ENCODE measurements at places on chromosomes 5 and 9.

DNA sequence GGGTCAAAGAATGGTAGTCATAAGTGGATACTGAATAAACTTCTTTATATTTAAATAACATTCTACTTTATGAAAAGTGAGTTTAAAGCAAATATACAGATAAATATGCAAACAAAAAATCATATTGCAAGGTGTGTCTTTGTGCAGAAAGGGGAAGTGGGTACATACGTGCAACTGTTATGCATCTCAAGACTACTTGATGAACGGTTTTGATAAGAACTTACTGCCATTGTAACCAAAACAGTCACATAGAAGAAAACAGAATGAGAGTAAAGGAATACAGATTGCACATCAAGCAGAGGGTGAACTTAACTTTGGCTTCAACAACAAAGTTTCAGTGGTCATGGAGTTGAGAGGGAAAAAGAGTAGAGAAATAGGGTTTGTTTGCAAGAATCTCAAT lies 9.9 kb downstream of the CAMK4 start:
- DNase-seq, result no peak

DNA sequence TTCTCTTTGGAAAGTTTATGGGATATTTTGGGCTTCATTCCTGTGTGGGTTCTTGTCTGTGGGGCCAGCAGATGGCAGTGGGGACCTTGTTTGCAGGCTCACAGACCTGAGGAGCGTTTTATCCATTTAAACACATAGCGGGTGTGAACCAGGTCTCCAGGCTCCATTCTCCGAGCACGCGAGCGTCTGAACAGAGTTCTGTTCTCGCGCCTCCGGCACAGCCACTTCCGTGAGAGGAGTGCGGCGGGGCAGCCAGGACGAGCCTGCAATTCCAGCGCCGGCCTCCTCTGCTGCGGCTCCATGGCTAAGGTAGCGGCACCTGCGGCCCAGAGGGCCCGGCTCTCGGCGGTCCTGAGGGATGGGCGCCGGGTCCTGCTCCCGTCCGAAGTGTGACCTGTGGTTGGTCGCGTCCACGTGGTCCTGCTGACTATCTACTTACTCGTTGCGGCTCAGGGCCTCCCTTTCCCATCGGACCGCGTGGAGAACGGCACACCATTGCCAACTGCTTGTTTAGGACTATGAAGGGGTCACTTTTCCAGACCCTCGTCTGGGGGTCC lies 7.3 kb downstream of the NRARP start:
- no peak for DNase-seq

- DNase-seq, result no peak
Observed at GRCh38 chr5:144265643-144266247, 95.1 kb downstream of the KCTD16 start.

DNA sequence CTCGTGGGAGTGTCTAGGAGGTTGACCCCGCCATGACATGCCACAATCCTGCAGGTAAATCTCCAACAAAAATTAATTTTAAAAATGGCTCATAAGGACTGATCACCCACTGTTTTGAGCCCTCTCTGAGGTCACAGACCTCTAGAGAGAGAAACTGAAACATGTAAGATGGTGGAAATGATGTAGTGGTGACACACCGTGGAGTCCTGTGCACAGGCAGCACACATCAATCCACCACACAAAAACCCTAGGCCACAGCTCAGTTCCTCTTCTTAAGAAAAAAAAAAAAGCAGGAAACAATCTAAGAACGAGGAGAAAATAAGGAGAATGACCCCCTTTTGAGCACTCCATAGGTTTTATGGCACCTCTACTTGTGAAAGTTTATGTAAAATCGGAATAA lies 93.8 kb upstream of the FAM120A start:
- no peak for DNase-seq

- no peak for DNase-seq
Observed at GRCh38 chr5:149299451-149300054, 27.9 kb downstream of the AFAP1L1 start.

GRCh38 chr5:79973511-79973910 lies 17.6 kb downstream of the MTX3 start:
- no peak for DNase-seq

- DNase-seq, result no peak
Observed at GRCh38 chr5:160555971-160556631, 134.4 kb downstream of the PTTG1 start.

DNA sequence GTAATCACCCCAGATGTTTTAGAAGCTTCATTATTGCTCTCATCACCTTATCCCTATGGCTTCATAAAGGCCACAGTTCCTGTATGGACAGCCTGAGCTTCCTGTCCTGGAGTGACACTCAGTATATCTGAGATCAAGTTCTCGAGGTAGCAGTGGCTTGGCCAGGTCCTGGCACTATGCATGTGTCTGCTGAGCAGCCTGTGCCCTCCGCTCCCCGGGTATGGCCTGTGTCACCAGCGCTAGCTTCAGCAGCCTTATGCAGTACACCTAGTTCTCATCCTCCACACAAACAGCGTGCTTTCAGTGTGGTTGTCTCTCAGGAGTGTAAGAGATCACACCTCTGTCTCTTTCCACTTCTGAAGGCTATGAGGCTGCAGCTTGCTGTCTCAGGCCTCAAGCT lies 514.7 kb downstream of the DIRAS2 start:
- no peak for DNase-seq

GRCh38 chr9:122281368-122281767 lies 16.7 kb downstream of the MRRF start:
- no peak for DNase-seq

GRCh38 chr5:354581-355378 lies 33.3 kb downstream of the AHRR start:
- no peak for DNase-seq

DNA sequence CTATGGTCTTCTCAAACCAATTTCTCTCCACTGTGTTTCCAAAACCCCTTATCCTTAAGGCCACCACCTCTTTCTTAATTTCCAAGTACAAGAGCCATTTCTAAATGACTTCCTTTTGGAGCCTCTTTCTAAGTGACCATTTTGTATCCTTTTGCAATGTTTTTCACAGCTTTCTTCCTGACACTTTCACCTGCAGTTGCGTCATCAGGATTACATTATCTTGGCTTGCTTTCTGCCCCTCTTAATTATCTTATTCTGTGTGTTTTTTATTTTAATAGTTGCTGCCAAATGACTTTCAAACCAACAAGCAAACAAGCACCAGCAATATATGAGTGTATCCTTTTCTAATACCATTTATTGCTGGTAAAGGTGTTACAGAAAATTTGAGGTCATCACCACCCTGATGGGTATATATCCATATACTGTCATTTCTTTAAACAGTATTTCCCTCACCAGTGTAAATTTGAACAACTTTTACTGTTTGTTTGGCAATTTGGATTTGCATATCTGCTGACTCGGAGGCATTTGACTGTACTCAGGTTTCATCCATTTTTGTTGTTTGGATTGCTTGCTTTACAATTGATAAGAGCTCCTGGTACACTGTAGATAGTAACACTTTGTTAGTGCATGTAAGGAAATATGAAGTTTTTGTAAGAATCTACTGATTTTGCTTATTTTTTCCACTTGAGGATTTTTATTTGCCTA lies 5.4 kb upstream of the ANXA1 start:
- no peak for DNase-seq

DNA sequence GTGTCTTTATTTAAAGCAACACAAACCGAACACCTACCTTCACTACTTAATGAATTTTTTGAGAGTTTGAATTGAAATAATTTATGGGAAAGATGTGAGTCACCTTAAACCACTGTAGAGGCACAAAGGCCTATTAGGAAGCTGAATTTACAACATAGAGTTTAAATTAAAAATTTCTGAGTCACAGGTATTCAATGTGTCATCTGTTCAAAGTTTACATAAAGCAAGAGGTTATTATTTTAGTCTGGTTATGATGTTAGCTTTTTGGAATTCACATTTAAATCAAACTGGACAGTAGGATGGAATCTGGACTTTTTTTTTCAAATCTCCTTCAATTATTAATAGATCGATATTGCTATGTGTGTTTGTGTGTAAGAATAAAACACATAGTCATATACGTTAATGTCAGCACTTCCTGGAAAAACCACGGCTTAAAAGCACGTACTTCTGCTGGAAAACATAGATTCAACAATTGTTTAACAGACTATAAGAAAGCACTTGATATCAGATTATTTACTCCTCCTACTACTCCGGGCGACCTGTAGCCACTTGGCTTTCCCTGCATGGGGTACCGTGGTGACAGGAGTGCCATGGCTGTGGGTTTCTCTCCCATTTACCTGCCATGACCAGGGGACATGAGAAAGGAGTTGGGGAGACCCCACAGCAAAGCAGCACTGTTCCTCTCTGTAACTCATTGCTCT lies 638.6 kb downstream of the SEMA5A start:
- no peak for DNase-seq

DNA sequence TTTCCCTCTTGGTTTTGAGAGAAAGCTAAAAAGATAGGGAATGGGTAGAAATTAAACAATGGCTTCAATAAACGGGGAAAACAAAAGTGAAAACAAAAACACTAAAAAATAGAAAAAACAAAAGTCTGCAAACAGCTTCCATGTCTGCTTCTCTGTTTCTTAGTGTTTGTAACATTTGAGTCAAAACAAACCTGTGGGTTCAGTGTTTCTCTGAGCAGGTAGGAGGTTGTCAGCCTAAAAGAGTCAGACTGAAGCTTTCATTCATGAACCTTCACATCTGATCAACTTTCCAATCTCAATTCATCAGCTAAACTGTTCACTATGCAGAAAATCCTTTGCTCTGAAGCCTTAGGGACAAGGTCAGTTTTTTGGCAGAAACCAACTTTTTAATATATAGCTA lies 102.5 kb upstream of the ADAMTS16 start:
- no peak for DNase-seq

DNA sequence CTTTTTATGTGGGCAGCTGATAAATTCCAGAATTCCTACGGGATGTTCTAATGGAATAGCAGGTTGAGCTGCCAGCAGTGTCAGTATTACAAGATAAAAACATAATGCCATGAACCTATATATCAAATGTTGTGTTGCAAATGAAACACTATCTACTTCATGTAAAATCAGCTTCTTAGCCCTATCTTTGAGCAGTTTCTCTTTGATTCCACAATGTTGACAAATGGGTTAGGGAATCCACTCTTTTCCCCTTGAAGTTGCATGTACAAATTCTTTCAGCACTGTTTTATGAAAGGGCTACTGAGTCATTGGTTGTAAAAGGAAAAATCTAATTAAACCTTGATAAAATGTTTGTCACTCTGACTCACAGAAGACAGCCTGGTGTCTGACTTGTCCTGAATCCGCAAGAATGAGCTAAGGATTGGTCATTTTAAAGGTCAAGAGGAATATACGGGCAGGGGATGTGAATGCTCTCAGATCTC lies 950.6 kb upstream of the NUDT12 start:
- DNase-seq, result no peak

GRCh38 chr9:97811533-97812246 lies 41.3 kb upstream of the FOXE1 start:
- DNase-seq, result no peak

DNA sequence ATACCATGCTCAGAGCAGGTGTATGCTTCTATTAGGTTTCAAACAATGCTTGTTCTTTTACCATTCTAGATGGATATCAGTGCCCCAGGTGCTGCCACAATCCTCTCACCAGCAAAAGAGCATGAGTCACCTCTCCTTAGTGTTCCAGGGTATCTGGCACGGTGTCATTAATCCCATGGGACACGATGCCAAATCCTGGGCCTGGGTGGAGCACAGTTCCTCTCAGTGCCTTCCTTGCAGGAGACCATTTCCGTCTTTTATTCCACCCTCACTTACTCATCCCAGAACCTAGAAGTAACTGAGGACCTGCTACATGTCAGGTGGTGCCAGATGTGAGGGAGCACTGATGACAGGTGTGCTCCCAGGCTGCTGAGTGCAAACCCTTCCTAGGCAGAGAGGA lies 1.3 kb upstream of the OR13J1 start:
- no peak for DNase-seq

DNA sequence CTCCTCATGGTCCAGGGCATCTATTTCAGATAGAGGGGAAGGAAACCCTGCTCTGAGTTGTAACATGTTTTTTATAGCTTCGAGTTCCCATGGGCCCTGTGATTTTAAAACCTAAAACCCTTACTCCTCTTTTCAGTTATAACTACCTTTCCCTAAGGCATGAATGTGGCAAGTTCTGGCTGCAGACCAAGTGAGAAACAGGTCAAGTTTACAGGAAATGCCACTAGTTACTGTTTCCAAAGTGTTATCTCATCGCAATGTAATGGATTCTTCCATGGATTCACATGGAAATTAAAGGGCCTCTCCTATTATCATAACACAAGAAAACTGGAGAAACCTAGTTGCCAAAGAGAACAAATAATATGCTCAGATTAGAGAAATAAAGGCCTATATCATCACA lies 574.5 kb upstream of the GRAMD2B start:
- no peak for DNase-seq

DNA sequence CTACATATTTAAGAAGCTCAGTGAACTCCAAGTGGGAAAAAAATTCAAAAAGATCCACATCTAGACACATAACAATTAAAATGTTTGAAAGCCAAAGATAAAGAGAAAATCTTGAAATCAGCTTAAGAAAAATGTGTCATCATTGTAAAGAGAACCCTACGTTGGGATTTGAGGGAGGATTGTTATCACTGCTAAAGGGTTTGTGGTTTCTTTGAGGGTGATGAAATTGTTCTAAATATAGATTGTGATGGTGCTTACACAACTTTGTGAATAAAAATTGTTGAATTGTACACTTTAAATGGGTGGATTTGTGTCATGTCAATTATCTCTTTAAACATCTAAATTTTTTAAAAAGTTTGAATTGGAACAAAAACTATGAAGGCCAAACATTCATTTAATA lies 92.2 kb upstream of the ADAMTS19 start:
- DNase-seq, result no peak

DNA sequence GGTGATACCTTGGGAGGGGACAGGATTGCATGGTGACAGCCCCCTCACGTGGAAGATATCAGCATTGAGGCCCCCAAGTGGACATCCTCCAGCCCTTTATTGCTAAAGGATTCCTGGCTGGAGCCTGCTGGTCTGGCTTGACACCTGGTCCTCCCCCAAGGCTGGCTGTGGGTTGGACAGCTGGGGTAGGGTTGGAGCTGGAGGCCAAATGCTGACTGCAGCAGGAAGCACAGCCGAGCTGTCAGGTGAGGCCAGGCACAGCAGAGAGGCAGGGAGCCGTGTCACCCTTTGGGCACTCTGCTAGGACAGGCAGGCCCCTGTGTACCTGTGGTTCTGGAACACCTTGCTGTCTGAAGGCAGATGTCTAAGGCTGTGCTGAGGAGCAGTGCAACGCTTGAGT lies 2.2 kb downstream of the CACFD1 start:
- DNase-seq, result no peak

DNA sequence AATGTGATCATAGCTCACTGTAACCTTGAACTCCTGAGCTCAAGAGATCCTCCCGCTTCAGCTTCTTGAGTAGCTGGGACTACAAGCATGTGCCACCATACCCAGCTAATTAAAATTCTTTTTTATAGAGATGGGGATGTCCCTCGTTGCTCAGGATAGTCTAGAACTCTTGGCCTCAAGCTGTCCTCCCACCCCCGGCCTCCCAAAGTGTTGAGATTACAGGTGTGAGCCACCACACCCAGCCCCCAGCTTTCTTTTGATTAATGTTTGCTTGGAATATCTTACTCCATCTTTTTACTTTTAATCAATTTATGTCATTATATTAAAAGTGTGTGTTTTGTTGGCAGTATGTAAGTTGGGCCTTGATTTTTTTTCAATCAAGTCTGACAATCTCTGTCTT lies 59.4 kb upstream of the EXOC3 start:
- DNase-seq, result no peak

Measured in hippocampal formation (tissue), 2 donors.